A673 (cell line): ENCODE measurements at places on chromosomes 1 and 21.

- no peak for DNase-seq
Observed at GRCh38 chr1:27491748-27492700, 2.1 kb upstream of the WASF2 start.

- peak; percentile 50 for DNase-seq
Observed at GRCh38 chr1:232767305-232768074, 37.7 kb upstream of the MAP10 start.

DNA sequence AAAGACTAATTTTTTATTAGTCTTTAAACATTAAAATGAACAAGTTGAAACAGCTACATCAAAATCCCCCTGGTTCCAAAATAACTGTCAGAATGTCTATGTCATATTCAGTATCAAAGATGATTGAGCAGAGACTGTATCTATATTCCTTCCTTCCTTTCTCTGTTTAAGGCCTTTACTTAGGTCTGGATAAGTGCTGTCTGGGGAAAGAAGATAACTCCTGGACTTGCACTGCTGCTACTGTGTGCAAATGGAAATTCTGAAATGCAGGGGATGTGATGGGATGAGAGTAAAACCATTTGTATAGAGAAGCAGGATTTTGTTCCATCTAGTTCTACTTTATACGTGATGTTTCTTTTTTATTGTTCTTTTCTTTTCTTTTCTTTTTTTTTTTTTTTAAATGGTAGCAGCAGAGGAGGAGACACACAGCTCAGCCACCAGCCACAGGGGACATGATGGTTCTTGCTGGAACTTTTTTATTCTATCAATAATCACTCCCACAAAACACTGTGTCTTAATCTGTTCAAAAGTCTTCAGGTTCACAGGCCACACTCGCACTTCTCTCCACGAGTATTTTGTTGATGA is 33.6 kb upstream of the FOXE3 start:
- no peak for DNase-seq

GRCh38 chr1:209456878-209457277 is 126.6 kb upstream of the CAMK1G start:
- DNase-seq = peak; percentile 50

- DNase-seq = no peak
Observed at GRCh38 chr1:38074302-38074677, 27.7 kb upstream of the POU3F1 start.

GRCh38 chr1:59900640-59901039 is 25.9 kb downstream of the CYP2J2 start:
- peak; percentile 22 for DNase-seq

- DNase-seq = no peak
Observed at GRCh38 chr1:241770115-241770514, 77.9 kb upstream of the EXO1 start.

GRCh38 chr1:14661222-14661621 is 62.7 kb downstream of the KAZN start:
- DNase-seq = peak; percentile 35

- DNase-seq = no peak
Observed at GRCh38 chr1:100995198-100995988, 30.2 kb downstream of the DPH5 start.

DNA sequence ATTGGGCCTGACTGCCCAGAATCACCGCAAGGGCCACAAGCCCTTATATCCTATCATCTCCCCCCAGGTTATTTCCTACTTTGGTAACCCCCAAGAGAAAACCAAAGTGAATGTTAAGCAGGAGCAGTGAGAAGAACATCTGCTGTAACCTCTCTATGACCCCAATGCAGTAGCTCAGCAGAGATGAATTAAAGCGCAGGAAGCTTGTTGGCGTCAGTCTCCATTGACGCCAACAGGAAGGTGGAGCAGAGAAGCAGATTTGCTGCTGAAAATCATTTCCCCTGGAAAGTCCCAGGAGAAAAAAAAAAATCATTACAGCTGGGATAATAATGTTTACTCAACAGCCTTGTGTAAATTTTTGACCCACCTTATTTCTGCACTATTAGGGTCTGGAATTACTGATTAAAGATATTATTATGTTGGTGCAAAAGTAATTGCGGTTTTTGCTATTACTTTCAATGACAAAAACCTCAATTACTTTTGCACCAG is 33.2 kb upstream of the FAM163A start:
- peak; percentile 66 for DNase-seq

GRCh38 chr1:203306089-203306964 is 1.0 kb downstream of the BTG2 start:
- peak; percentile 54 for DNase-seq

GRCh38 chr1:14362331-14362730 is 236.2 kb upstream of the KAZN start:
- no peak for DNase-seq

GRCh38 chr1:206511362-206512057 is 4.2 kb downstream of the RASSF5 start:
- no peak for DNase-seq

DNA sequence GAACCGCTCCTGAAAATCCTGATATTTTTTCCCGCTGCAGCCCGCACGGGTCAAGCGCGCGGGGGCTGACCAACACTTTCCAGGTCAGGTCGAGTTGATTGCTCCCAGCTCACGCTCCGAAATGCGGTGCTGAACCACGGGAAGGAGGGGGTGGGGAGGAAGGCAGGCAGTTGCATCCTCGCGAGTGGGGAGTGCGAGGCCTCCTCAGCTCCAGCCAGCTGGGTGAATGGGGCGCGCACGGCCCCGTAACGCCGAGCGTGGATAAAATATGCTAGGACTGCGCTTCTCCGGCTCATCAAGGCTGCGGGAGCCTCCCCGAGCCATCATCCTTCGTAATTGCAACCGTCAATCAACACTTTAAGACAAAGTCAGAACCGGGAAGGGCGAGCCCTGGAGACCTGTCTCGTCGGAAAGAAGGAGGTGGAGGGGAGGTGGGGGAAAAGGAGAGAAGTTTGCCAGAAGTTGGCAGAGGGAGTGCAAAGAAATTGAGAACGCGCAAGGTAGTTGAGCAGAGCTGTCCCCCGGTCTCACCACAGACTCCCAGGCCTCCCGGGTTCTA is 8.0 kb downstream of the NR5A2 start:
- no peak for DNase-seq

- peak; percentile 61 for DNase-seq
Observed at GRCh38 chr1:211697356-211697755, 21.9 kb upstream of the NEK2 start.

- DNase-seq = no peak
Observed at GRCh38 chr1:203492082-203492747, 1.7 kb upstream of the OPTC start.

GRCh38 chr1:41835485-41835884 is 83.2 kb downstream of the HIVEP3 start:
- no peak for DNase-seq

DNA sequence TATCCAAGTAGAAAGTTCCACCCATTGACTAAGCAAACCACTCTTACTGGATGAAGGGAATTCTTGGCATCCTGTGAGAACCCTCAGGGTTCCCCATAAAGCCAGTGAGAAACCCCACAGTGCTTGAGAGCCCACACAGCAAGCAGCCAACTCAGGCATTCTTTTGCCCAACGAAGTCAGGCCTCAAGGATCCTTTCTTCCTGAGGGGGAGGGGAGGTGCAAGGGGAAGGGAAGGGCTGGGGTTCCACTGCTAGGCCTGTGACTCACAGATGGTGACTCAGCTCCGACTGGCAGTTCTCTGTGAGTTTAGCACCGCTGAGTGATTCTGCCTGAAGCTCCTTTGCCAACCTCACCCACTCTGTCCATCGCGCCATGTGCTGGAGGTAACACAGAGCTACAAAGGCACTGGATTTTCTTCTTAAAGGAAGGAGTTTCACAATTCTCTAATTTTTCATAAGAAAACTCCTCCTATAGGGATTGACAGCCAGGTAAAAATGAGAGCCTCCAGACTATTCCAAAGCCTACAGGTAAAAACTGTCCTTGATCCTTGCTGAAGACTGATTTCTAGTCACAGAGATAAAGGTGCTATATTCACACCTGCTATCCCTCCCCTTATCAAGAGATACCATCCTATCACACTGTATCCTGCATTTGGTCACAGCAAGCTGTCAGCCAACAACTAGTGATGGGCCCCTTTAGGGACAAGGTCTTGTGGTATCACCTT is 4.8 kb downstream of the ENO1 start:
- peak; percentile 99 for DNase-seq

- DNase-seq = no peak
Observed at GRCh38 chr1:3892748-3893147, 7.3 kb downstream of the C1orf174 start.

GRCh38 chr1:18640228-18641004 is 9.8 kb downstream of the PAX7 start:
- DNase-seq = peak; percentile 56

GRCh38 chr1:243465738-243466137 is 209.9 kb downstream of the SDCCAG8 start:
- no peak for DNase-seq

DNA sequence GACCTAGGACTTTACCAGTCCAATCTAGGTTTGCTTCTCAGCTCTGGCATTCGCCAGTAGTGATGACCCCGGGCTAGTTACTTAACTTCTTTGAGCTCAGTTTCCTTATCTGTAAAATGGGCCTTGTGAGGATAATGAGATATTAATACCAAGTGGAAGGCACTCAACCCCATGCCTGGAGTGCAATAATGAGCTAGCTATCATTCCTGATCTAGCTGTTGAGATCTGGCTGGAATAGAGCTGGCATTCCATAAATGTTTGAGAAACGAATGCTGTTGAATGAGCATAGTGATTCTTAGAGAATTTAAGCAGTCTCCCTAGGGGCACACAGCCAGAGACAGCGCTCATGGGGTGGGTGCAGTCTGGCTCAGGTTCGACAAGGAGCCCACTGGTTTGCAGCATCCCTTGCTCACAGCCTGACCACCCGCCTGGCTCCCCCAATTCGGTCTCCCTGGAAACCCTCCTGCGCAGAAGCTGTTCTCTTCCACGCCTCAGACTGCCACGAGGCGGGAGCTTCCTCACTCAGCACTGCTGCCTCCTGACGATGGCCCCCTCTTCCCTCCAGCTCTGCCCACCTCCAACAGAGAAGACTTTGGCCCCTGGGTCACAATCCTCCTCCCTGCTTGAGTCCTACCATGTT is 32.5 kb downstream of the DHCR24 start:
- DNase-seq = no peak

- DNase-seq = no peak
Observed at GRCh38 chr1:44100183-44100868, 18.3 kb upstream of the KLF17 start.

DNA sequence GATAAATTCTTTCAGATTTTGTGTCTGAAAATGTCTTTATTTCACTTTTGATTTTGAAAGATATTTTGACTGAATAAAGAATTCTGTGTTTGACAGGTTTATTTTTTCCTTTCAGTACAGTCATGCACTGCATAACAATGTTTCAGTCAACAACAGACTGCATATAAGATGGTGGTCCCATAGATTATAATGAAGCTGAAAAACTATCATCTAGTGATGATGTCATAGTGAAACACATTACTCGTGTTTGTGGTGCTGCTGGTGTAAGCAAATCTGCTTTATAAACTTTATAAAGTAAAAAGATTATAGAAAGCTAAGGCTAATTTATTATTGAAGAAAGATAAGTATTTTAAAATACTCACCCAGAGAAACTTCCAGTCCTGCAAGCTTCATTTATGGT is 65.3 kb upstream of the PRRX1 start:
- no peak for DNase-seq

DNA sequence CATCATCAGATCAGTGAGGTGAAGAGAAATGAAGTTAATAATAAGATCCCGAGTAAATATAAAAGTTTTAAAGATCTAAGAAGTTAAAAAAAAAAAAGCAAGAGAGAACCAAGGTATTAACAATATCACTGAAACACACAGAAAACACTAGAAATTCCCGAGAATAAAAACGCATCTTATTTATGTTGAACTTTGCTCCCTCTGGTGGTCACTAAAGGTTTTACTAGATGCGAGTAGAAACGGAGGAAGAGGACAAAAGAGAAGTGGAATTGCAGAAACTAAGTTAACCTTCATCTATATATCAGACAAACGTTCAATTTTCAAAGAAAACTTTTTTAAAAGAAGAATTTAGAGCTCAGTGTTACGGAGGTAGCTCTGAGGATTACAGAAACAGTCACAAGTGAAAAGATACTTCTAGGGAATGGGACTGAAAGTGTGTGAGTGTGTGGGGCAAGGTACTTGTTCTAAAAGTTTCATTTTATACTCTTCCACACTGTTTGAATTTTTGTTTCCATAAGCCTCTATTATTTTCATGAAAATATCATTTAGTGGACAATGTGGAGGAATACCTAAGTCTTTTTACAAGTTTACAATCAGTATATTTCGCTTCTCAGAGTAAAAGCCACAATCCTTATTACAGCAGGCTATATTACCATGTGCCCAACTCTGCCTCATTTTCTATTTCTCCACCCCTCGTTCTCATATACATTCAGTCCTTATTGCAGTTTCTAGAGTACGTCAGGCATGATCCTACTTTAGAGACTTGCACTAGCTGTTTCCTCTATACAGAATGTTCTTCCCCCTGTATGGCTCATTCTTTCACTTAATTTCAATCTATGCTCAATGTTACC is 19.7 kb downstream of the ACBD6 start:
- DNase-seq = peak; percentile 71

DNA sequence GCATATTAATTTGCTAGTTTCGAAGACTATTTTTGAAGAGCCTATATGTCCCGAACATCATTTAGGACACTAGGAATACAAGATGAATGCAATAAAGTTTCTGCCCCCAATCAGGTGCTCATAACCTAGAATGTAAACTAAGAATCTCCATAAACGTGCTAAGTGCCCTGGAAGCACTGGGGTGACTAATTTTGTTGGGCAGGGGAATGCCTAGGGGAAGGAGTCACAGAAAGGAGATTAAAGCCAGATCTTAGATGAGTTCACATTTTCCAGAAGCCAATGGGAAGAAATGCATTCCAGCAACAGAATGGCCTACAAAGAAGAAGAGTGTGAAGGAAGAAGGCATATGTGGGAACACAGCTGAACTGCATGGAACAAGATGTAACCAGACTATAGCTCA is 19.5 kb downstream of the SCYL3 start:
- no peak for DNase-seq
